CD8-positive, alpha-beta T cell (primary cell): ENCODE measurements at places on chromosomes 1 and 21.

DNA sequence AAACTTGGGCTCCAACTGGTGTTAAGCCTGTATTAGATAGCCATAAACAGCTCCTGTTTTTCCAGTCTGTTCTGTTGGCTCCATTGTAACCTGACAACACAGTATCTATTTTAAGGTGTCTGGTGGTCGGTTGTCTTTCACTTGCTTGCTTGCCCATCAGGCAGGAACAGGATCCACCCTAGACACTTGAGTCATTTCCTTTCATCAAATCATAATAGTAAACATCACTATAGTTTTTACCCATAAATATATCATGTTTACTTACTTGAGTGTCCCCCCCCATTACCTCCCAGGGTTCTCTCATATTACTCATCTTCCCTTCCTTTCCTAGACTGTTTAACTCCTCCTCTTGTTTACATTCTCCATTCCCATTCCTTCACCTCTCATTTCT, 2.9 kb downstream of the DDI2 start:
- DNase-seq = peak; percentile 50

- no peak for DNase-seq
Observed at GRCh38 chr1:14842361-14842760, 243.9 kb downstream of the KAZN start.

DNA sequence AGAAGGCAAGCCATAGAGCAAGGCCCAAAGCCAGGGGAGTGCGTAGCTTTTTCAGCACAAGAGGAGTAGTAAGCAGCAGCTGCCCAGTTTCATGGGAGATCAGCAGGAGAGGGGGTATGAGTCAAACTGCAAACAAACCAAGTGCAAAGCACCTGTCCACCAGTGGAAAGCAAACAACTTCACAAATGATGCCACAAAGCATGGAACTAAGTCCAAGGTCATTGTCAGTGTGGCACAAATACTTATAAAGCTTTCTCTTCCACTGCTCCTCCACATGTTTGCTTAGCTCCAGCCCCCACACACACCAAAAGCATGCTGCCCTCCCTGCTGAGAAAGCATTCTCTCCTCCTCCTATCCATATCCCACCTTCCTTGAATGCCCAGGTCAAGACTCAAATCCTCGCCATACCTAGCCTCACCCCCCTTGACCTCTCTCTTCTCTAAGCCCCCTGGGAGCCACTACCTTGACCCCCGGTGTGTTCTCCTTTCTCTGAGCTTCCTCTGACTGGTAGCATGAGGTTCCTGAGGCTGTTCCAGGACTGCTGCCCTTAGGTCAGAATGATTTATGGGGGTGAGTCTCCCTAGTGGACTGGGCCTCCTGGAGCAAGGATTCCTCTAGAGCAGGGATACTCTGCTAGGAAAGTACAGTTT, 70.4 kb downstream of the DMAP1 start:
- no peak for DNase-seq

DNA sequence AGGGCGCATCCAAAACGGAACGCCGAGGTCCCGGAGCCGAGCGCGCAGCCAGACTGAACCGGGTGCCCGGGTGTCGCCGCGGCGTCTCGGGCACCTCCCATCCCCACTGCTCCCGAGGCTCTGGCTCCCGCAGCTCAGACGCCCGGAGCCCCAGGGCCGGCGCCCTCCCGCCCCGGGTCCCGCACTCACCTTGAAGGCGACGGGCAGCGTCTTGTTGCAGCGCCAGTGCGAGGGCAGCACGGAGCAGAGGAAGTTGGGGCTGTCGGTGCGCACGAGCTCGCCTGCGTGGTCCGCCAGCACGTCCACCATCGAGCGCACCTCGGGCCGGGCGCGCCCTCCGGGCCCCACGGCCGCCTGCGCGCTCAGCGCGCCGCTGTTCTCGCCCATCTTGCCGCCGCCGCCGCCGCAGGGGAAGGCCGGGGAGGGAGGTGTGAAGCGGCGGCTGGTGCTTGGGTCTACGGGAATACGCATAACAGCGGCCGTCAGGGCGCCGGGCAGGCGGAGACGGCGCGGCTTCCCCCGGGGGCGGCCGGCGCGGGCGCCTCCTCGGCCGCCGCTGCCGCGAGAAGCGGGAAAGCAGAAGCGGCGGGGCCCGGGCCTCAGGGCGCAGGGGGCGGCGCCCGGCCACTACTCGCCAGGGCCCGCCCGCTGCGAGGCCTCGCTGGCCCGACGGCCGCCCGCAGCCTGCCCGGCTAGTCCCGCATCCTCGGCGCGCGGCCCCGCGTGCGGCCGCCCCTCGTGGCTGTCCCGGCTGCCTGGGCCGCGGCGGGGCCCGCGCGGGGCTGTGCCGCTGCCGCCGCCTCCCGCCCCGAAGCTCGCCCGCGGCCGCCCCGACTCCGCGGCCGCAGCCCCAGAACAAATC, 447 bp downstream of the RUNX3 start:
- peak; percentile 61 for DNase-seq

DNA sequence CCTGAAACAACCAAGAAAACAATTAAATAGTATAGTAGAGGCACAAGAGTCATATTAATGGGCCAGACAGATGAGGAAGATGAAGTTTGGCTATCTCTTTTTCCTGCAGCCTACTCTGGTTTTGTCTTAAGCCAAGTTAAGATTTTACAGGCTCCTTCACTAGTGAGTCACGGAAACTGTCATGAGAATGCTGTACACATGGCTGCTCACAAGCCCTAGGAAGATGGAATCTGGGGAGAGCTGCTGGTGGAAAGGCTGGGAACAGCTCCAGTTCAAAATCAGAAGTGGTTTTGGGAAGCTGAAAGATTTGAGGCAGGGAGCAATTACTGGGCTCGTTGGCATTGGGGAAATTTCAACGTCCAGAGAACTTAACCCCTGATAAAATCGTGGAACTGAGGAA, 46.4 kb upstream of the S1PR1 start:
- no peak for DNase-seq

GRCh38 chr1:208595236-208595635, 351.1 kb upstream of the PLXNA2 start:
- DNase-seq = no peak

DNA sequence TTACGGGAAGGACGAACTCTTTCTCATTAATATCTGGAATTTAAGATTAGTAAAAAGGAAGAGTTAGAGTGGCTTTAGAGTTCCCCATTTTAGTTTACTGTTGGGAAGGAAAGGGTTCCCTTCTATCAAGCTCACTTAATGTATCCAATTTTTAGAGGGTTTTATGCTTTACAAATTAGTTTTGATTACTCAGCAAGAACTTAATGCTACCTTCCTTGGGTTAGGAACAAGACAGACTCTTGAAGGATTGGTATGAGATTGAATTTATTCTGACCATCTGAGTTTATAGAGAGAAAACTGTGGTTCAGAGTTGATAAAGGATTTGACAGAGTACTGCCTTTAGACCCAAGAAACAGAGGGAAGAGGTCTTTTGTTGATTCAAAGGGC, 29.5 kb upstream of the RGS4 start:
- DNase-seq = no peak

DNA sequence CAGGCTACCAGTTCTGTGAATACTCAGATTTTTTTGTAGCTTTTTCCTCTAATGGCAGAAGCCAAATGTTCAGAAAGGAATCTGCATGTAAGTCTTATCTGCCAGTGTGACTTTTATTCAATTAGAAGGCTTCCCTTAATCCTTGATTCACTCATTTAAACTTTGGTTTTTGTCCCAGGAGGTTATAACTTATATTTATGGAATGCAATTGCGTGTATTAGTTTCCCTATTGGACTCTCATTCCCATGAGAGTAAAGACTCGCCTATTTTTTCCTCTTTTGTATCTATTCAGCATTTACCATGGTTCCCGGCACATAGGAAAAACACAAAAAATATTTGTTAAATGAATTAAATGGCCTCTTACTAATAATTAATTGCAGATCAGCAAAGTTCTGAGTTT, 3.5 kb downstream of the NTMT2 start:
- no peak for DNase-seq

DNA sequence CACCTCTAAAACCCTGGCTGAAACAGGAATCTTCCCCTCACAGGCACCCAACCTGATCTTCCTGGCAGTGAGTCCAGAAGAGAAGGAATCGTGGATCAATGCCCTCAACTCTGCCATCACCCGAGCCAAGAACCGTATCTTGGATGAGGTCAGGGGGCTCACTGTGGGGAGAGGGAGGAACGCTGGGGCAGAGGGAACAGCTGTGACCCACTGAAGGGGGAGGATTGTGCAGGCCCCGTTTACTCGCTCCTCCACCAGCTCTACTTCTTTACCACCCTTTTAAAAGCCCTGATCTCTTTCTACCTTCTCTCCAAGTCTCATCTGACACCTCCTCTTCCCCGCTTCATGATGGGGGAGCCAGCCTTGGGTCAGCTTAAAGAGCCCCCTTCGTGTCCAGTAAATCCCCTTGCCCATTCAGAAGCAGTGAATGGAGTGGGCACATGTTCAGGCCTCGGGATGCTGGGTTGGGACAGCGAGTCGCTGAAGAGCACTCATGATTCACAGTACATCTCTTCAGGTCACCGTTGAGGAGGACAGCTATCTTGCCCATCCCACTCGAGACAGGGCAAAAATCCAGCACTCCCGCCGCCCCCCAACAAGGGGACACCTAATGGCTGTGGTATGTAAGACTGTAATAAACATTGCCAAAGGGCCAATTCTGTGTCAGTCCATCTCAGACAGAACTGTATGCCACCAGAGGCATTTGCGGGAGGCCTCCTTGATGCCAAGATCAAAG, 7.3 kb downstream of the PLEKHO1 start:
- DNase-seq = no peak

GRCh38 chr1:235579891-235580290, 69.7 kb downstream of the GNG4 start:
- no peak for DNase-seq

DNA sequence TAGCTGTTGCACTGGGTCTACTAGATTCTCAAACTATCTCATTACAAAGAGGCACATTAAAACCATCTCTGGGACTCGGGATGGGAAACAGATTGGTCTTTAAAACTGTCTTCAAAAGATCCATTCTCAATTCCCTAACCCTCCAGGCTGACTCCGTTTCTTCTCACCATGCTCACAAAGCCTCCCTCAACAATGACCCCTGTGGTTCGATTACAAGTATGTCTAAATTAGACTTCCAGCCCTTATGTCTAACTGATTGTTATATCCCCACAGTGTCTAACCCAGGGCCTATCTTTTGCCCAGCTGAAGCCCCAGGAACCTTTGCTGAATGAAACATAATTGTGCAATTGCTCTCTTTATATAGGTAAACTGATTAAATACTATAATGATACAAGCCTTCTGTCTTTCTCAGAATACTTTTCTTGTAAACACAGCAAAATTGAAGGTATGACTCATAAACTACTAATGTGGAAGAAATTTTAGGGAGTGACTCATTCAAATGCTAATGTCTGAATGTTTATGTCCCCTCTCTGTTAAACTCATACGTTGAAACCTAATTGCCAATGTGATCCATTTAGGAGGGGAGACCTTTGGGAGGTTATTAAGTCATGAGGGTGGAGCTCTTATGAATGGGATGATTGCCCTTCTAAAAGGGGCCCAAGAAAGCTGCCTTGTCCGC, 65.6 kb upstream of the DAB1 start:
- no peak for DNase-seq

GRCh38 chr1:181083842-181084605, 4.5 kb upstream of the IER5 start:
- DNase-seq = peak; percentile 64

GRCh38 chr21:40333731-40334130, 466.5 kb downstream of the PCP4 start:
- no peak for DNase-seq

DNA sequence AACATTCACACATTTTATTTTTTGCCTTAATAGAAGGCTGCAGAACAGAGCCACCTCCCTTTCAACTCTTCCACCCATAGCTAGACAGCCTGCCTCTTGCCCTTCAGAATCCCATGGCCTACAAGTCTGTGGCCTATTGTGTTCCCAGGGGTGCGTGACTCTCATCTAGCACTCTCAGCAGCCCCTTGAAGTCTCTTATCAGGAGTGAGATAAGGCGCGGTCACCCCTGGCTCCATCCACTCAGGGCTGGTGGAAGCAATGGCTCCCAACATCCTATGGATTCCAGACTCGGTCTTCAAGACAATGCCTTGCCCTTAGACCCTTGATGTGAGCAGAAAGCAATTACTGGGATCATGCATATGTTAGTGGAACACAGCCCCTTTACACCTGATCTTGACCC, 264.1 kb upstream of the GREM2 start:
- DNase-seq = no peak

DNA sequence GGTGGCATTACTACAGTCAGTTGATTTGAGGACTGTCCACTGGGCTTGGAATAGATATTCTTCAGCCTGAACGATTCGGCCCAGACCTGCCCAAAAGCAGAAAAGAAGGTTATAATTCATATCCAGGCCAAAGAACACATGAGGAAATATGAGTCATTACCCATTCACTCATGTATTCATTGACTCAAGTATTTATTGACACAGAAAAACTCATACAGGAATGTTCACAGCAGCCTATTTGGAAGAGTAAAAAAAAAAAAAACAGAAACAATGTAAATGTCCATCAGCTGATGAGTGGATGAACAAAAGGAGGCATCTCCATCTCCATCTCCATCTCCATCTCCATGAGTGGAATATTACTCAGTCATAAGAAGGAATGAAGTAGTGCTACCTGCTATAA, 15.9 kb downstream of the ZMYND12 start:
- DNase-seq = no peak

DNA sequence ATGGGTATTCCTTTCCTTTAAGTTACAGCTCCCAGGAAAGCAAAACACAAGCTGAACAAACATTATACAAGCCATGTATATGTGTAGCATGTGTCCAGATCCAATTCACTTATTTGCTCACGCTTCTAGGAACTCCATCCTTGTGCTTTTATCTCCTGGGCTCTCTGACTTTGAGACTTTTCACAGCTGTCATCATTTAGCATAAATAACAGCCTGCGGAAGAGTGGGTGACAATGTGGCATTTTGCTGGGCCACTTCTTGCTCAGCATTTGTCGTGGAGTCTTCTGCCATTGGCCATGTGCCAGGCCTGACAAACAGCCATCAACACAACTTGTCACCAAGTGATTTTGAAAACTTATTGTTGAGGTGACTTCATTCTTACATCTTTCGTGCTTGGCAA, 164.3 kb downstream of the KIF26B start:
- DNase-seq = no peak

DNA sequence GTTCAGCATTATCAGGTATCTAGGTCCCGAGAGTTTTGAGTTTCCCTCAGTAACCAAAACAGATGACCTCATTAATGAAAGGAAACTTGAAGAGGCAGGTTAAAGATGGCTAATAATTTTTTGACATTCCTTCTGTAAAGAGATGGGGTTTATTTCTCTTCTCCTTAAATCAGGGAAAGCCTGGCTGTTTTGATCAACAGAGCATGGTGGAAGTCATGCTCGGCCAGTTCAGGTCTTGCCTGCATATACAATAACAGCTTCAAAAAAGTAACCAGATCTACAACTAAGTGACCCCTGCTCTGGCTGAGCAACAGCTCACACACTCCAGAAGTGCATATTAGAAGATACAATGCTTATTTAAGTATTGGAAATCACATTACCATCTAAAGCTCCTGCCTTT, 36.6 kb upstream of the POU2F1 start:
- DNase-seq = no peak

DNA sequence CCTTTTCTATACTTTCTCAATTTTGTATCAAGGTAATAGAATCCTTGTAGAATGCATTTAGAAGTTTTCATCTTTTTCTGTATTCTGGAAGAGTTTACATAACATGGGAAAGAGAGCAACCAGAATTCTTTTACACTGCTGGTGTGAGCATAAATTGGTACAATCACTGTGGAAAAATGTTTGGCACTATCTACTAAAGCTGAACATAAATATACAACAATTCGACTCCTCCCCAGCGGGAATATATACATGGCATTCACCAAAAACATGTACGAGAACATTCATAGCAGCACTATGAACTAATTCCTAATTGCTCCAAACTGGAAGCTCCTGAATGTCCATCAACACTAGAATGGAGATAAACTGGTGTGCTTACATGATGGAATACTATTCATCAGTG, 1.8 kb upstream of the ACBD6 start:
- DNase-seq = no peak

GRCh38 chr1:22763487-22764200, 53.0 kb downstream of the EPHB2 start:
- no peak for DNase-seq
